Hematopoietic multipotent progenitor cell treated with erythropoietin and hydrocortisone succinate and interleukin-3 and kit ligand, for 8 days (in vitro differentiated cells): ENCODE measurements at places on chromosomes 6 and 20.

DNA sequence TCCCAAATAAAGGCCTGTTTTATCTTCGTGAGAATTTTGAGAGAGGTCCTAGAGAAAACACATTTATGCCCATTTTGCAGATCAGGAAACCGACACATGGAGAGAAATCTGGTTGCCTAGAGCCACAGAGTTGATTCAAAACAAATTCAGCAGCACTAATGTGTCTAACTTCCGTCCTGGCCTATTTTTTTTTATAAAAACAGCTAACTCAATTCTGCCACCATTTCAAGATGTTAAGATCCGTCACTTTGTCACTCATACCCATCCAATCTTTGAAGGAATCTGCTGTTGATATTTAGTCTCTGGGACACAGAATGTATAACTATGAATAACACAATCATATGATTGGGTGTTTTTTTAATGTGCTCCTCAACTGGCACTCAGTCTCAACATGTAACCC lies 611.1 kb upstream of the ARID1B start:
- DNase-seq = no peak

- DNase-seq = no peak
Observed at GRCh38 chr6:140718021-140718420, 1343.6 kb upstream of the CITED2 start.

DNA sequence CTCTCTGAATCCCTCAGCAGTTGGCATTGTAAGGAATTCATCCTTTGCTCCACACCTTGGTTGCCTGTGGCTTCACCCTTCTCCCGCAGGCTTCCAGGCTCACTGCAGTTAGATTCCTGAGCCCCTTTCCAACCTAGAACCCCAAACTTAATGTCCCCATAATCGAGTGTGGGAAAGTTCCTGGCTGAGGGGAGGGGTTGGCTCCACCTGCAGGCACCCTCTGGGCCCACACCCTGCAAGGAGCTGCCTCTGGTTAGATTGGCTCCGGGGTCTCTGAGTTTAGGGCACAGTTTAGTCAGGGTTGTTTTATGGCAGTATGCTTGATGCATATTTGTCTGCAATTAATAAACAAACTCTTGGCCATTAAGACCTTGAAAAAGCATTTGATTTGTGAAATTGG lies 63.4 kb downstream of the MTHFD1L start:
- no peak for DNase-seq

DNA sequence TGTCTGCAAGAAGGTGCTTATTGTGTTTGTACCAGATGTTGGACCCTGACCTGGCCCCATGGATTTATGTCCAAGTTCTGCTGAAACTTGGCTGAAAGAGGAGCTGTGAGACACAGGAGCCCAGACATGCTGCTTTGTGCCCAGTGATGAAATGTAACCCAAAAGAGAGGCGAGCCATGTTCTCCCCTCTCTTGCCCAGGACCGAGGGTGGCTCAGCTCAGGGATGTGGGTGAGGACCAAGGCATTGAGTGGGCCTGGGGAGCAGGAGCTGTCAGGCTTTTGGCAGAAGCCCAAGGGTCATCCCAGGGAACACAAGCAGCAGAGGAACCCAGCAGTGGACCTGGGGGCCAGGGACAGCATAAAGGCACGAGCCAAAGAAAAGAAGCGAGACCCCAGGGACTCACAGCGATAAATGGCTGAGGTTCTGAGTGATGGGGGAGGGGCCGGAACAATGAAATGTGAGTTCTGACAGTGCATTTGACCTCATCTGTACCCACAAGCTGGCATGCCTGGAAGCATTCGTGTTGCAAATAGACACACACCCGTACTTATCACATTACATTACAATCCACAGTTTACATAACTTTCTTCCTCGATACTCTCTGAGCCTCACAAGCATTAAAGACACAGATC lies 363.4 kb upstream of the JARID2 start:
- no peak for DNase-seq

- no peak for DNase-seq
Observed at GRCh38 chr20:64077876-64078551, 1.3 kb downstream of the RGS19 start.

DNA sequence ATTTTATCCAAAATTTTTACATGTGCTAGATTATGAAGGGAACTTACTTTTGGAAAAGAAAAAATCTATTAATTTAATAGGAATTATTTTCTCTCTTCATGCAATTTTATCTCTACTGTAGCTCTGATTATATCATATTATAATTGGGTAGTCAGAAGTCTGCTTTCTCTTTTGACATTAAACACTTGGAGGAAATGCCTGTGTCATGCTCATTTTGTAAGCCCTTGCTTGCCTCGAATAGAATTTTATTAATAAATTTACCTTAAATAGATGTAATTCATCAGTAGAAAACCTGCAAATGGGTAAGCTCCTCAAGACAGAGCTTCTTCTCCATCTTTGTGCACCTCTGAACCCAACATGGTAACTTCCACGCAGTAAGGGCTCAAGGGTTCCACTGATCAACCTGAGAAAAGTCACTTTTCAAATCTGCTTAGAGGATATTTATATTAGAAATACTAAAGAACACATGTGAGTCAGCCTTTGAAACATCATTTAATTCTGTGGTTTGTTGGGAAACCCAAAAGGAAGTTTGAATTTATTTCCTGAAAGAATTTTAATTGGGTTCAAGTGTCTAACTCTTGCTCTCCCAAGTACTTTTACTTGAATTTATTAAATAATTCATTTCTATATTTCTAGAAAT lies 266.0 kb downstream of the ALDH8A1 start:
- DNase-seq = no peak
